ENCODE measurements at places on chromosomes 13 and 19.

DNA sequence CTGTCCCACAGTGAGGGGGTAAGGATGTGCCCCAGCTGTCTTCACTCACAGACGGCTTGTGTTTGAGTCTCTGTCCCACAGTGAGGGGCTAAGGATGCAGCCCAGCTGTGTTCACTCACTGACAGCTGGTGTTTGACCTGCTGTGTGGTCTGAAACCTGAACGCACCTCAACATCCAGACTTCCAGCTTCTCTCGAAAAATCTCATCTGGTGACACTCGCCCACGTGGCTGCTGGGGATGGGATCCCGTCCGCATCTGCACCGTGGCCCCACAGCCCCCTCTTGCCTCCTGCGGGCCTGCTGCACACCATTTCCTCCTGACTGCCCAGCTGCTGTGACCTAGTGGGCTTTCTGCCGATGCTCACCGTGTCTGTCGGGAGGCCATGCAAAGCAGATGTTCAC, 27.3 kb downstream of the CHAF1A start:
- no peak for DNase-seq

DNA sequence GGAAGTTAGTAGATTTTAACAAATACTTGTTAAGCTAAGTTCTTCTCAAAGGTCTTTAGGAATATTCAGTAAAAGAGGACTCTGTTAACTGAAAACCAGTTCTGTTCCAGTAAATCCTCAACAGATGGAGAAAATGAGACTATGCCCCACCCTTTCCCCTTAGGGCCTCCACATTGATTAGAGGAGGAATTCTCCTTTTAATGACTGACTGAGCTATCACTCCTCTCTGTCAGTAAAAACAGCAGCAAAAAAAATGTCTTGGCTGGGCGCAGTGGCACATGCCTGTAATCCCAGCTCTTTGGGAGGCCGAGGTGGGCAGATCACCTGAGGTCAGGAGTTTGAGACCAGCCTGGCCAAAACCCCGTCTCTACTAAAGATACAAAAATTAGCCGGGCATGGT, 50.1 kb downstream of the NLRP12 start:
- no peak for DNase-seq

DNA sequence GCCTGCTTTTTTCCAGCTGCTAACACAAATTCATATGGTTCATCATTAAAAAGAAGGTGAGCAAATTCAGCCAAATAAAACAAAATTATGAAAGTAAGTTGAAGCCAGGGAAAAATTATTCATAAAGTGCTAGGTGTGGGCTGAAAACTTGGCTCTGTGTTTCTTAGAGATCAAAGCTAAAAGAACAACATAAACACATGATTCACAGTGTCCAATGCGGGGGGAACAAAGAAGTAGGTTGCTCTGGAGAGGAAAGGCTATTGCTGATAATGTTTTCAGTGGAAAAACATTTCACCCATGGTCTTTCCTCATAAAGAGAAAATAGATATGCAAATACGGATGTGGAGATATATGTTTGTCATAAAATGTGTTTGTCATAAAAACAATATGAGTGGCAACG, 1691.5 kb upstream of the SLC10A2 start:
- DNase-seq = no peak

DNA sequence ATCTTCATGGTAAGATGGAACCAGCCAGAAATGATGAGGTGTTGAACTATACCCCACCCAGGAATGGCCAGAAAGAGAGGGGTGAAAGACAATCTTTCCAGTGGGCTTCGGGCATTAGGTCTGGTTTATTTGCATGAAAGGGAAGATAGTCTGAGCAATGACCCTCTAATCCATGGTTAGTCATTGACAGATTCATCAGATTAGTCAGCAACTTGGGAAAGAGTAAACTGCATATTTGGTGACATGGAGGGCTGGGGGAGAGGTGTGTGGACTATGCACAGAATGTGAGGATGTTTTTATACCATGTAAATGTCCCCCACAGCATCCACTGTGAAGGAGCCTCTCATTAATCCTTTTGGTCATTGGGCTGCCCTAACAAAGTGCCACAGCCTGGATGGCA, 30.1 kb upstream of the USP12 start:
- DNase-seq = no peak

DNA sequence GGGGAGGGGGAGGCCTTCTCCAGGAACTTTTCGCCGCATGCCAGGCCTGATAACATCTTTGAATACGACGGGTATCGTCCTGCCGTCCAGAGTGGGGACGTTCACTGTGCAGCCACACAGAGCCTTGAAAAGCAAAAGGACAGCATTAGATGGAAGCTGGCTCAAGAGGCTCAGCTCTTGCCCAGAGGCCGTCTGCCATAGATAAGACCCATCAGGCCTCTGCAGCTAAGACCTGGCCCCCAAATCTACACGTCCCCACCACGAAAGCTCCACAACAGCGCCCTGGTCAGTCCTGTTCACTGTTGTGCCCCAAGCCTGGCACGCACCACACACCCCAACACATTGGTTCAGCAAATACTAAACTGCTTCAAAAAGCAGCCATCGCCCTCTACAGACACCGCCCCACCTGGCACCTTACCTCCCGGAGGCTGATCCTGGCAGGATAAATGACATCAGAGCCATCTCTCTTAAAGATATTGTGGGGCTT, 2.1 kb downstream of the DNAJB1 start:
- no peak for DNase-seq

DNA sequence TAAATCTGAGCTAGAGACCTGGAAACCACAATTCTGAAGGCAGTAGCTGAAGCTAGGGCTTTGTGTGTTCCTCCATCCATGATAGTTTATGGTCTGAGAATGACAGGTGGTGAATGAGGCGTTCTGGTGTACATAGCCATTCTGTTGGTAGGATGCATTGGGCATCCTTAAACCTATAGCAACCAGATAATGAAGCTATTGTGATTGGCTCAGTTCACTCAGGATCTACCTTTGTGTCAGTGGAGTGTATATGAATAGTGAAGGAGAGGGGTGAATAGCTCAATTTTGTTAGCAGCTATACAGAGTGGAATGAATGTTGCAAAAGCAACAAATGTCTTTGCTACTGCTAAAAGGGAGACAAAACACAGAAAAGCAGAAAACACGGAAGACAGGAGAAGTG, 80.0 kb upstream of the PCDH20 start:
- DNase-seq = no peak

DNA sequence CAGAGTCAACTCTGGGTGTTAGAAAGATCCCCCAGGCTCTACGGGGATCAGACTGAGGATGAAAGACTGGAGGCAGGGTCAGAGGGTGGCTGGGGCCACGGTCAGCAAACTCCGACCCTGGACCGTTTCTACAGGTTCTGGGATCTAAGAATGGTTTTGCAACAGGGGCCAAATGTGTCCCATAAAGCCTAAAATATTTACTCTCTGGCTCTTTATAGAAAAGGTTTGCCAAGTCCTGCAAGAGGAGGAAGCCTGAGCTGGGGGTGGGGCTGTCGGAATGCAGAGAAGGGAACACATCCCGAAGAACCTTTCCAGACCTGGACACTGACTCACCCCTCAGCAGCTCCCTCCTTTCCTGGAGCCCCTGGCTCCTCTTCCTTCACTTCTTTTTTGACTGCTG, 20.7 kb downstream of the LIG1 start:
- no peak for DNase-seq

GRCh38 chr13:100392709-100393630, 195.6 kb downstream of the GGACT start:
- no peak for DNase-seq
